ENCODE measurements at places on chromosomes 11 and 22.

DNA sequence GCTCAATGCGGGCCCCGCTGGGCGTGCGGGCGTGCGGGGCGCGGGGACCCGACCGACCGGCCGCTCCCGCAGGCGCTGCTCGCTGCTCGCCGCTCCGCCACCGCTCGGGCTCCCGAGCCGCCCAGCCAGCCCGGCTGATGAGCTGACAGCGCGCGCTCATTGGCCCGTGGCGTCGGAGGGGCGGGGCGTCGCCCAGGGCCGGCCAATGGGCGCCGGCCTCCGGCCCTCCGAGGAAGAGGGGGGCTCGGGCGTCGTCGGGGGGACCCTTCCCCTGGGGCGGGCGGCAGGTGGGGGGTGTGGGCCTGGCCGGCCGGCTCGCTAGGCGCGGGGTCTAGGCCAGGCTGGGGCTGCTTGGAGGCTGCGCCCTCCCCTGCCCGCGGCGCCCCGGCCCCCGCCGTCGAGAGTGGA is at the start of gene SCUBE1:
TSS of gene SCUBE1 (minus strand) at position 111 of the 408 bp plus-strand sequence. CDS start 111 bp downstream, outside the sequence.
- no peak for DNase-seq

- no peak for DNase-seq
These were observed 44.9 kb upstream of the SWAP70 start for GRCh38 chr11:9619004-9619403.

- no peak for DNase-seq
These were observed 11.7 kb downstream of the PHRF1 start for GRCh38 chr11:587978-588380.

GRCh38 chr11:93738647-93739081 is 2.6 kb downstream of the TAF1D start:
- no peak for DNase-seq

DNA sequence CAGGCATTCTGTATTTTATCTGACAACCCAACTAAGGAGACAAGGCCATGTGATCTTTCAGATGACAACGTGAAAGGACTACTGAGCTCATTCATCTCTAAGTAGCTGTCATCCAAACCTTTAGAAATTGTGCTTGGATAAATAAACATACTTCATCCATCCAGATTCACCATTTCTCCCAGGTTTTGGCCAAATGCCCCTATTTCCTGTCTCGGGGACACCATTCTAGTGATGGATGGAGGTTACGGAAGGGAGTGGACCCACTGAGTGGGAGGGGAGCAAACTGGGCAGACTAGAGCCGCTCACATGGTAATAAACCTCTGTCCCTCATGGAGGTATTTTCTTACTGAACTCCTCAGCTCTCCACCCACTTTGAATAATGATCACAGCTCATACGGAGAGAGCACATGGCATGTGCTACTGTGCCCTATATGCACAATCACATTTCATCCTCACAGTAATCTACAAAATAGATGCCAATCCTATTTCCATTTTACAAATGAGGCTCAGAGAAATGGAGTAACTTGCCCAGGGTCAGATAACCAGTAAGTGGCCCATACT is 114.4 kb downstream of the SLC1A2 start:
- DNase-seq = no peak

- DNase-seq = no peak
These were observed 26.7 kb downstream of the FLI1 start for GRCh38 chr11:128720522-128720985.
